ENCODE measurements at places on chromosomes 1 and 21.

DNA sequence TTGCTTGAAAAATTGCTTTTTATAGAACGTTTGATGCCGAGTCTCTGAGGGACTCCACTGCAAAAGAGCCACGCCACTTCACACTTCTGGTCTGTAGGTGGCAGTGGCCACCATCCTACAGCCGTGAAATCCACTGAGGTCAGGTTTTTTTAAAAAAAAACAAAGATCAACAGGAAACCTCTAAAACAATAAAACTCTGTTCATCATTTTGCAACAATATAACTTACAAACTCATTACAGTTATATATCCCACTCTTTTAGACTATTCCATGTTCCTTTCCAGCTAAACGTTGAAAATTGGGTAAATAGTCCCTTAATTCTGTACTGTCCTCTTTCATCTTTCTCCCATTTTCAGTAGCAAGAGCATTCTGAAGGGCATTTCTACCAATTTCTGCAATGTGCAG lies 64.6 kb upstream of the FMN2 start:
- no peak for DNase-seq

DNA sequence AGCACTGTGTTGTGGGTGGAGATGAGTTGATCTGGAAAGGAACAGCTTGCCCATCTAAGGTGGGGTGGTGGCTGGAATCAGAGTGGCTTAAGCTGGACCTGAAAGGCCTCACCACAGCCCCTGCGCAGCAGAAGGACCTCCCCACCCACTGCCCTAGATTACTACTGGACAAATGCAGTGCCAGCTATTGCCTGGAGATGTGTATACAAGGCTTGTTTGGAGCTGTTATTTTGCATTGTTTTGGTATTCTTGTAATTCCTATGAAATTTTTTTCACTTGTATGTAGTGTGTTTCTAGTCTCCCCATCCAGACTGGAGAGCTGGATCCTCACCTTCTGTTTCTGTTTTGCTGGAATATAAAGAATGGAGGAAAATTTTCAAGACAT lies 1.3 kb upstream of the SLC30A1 start:
- no peak for DNase-seq

DNA sequence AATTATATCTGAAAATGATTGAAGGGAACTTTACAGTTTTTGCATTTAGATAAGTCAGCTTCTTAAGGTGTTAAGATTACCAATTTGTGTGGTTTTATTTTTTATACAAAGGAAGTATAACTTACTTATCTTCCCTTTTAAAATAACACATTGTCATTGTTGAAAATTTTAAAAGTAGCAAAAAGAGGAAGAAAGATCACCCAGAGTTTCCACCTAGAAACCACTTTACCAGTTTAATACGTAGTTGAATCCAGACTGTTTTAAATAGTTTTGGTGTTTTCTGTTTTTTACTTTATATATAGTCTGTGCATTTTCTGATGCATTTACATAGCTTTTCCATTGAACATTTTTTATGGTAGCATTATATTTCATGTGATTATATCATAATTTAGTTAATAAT lies 6.1 kb downstream of the CCDC18 start:
- DNase-seq: no peak

DNA sequence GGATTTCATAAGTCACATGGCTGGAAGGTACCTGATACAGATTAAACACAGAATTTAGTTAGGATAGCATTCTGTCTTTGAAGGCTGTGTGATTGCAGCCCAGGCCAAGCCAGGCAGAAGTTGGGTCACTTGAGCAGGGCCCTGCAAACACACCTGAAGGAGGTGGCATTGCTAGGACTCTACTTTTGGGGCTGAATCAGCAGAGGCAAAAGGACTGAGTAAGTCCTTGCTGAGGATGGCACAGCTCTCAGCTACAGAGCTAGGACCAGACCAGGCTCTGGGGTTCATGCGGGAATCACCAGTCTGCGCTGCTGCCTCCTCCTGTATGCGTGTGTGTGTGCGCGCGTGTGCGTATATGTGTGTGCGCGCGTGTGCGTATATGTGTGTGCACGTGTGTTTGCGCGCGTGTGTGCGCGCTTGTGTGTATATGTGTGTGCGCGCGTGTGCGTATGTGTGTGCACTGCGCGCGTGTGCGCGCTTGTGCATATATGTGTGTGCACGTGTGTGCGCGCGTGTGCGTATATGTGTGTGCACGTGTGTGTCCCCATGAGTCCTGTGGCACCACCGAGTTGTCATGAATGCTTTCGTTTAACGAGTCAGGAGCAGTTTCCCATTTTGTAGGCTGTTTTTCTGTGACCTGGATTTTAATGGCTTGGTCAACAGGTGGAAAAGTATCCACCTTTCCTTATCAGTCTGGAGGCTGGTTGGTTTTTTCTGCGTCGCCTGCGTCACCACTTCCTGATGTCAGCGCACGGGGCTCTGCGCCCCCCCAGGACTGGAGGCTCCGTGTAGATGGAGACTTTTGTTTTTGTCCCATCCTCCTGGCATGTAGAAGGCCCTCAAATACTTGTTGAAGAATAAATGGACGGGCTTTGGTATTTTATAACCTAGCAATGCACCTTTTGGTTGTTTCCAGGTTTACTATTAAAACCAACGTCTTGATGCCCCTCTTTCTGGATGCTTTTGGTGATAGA lies 34.7 kb downstream of the ADARB1 start:
- no peak for DNase-seq

DNA sequence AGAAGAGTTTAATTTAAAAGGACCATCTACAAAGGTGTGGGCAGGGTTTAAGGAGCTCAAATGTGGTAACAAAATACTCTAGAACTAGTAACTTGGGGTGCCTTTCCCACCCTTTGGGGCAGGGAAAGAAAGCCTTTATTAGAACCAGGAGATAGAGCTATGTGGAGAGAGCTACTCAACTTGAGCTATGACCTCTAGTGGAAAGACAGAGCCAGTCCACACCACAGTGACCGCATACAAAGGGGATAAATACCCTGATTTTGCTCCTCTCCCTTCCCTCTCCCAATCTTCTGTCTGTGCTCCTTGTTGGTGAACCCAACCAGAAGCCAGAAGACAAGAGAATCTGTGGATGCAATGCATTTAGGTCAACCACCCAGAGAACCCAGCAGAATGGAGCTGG lies 54.4 kb upstream of the JAK1 start:
- no peak for DNase-seq

GRCh38 chr1:58487002-58487401 lies 59.5 kb downstream of the OMA1 start:
- no peak for DNase-seq

- DNase-seq: no peak
Measured at GRCh38 chr1:41925712-41926111, 7.0 kb upstream of the HIVEP3 start.

DNA sequence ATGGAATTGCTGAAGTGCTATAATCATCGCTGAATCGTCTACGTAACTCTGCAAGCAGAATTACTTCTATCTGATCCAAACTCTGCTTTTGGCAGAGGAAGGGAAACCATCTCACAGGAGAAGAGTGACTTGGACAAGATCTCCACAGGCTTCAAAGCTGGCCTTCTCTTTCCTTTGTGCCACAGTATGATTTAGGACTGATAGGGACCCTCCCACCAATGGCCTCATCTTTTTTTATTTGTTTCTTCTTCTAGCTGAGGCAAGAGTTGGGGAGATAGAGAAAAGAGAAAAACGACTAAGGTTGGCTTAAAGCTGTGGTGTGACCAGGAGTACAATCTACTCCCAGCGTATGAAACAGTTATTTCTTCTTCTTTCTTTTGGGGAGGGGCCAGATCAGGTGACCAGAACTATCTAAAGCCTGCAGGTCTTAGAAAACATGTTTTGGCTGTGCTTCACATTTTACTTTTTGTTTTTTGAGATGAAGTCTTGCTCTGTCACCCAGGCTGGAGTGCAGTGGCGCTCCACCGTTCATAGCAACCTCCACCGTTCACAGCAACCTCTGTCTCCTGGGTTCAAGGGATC lies 35.0 kb downstream of the ZNF496 start:
- no peak for DNase-seq

GRCh38 chr1:226934483-226935237 lies 5.4 kb upstream of the COQ8A start:
- DNase-seq: no peak

- no peak for DNase-seq
Measured at GRCh38 chr1:156376146-156376545, 7.1 kb downstream of the RHBG start.

DNA sequence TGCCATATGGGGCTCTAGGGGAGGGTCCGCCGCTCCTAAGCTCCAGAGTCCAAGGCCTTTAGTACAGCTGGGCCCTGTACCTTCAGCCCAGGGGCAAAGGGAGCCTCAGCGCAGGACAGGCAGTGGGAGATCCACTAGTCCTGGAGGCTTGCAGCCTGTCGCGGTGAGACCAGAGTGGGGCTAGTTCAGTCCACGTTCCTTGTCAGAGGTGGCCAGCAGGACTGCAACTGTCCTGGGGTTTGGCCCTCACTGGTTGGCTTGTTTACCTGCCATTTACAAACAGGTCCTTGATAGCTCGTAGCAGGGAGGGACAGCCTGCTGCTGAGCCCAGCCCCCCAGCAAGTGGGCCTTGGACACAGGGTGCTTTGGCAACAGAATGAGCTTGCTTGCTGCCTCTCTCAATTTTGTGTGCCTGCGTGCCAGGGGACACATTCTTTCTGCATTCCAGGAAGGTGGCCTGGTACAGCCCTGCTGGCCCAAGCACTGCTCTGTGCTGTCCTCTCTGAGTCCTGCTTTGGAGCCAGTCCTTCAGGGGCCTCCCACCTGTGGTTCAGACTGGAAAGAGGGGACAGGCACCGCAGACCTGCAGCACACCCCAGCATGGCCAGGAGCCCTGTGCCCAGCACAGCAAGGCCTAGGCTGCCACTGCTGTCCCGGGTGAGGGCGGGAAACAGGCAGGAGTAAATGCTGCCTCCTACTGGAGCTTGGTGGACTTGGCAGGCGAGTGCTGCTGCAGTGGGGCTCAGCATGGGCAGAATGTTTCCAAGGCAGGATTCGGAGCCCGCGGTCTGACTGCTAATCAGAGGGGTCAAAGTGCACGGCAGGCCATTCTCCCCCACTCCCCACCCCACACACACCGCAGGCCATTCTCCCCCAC lies 15.2 kb downstream of the H6PD start:
- no peak for DNase-seq

- DNase-seq: peak; percentile 52
Measured at GRCh38 chr1:206461602-206462455, 8.4 kb upstream of the IKBKE start.

DNA sequence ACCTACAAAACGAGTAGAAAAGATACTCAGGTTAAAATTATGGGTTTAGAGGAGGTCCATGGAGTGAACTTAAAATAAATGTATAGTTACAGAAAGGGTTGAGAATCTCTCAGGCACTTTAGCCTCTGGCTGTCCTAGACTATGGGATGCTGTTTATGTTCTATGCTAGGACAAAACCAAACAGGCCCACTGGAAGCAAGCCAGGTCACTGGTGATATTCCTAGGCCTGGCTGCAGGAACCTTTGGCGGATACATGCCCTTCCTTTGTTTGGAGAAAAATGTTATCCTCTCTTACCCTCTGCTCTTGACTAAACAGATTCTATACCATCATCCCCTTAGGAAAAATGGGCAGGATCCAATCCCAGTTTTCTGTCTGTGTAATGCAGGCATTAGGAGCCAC lies 90.7 kb upstream of the DUSP10 start:
- DNase-seq: no peak

DNA sequence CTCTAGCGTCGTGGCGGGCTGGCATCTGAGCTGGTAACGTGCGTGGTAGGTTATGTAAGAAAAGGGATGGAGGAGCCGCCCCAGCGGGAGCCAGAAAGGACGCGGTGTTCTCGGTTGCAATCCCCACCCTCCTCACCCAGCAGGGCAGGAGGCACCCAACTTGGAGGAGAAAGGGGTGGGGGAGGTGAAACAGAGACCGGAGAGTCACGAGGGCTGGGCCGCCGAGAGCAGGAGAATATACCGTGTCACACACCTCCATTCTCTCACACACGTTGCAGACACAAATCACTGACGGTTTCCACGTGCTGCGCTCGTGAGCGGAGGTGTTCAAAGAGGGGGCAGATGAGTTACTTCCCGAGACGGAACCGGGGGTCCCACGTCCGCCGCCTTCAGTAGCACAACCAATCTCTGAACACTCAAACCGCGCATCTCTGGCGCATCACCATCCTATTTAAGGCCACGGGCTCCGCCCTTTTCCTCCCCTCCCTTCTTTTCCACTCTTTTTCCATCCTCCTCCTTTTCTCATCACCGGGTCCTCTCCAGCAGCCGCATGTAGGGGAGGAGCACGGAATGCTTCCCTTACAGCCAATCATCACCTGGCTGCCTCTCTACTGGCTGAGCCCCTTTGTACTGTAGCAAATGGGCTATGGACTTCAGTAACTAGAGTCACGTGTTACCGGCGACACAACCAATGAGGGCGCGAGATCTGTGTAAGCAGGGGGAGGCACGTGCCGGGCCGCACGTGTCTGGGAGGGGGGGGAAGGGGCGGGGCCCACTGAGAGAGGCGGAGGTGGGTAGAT lies at the start of gene CIART:
Gene CIART, plus strand, starts transcription at position 797 of the 800 bp plus-strand sequence. CDS start 714 bp downstream, outside the sequence.
- DNase-seq: peak; percentile 56

DNA sequence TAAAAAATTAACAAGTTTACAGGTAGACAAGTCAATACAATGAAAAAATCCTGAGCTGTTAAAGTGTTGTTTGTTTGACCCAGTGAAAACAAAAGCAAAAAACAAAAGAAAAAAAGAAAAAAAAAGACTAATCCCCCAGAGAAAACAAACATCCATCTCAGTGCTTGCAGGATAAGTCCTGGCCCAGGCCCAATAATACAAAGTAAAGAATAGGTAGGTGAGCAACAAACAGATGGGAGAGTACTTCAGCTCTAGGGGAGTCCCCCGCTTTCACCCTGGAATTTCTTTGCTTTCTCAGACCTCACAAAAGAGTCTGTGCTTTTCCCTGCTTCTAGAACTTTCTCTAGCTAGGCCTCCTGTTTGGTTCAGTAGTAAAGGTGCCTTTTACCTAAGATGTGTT lies 70.3 kb downstream of the ABCA4 start:
- DNase-seq: no peak

- no peak for DNase-seq
Measured at GRCh38 chr1:197519741-197520334, 251.8 kb downstream of the CRB1 start.

DNA sequence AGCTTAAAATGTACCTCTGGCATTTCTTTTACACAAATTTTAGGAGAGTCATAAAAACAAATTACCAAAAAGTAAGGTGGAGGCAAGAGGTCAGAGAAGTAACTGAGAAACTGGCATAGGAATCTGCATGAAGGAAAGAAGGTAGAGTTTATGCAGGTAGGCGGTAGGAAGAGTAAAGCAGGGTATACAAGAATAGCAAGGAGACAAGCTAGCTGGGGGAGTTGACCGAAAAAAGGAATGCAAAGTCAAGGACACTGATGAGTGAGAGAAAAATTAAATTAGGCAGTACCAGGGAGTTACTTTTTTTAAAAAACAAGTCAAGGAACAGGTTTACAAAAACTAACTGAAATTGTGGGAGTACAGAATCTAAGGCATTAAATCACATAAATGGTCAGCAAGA lies 56.0 kb downstream of the FOXJ3 start:
- no peak for DNase-seq

GRCh38 chr1:201266774-201267173 lies 16.5 kb upstream of the PKP1 start:
- no peak for DNase-seq

Data from stimulated activated CD8-positive, alpha-beta memory T cell treated with anti-CD3 and anti-CD28 coated beads, Interleukin-2, amount 100 ng/mL, for 1 hour (primary cell).